ENCODE measurements at places on chromosomes 3 and 15.

- DNase-seq, result no peak
These were observed 209.6 kb downstream of the TJP1 start for GRCh38 chr15:29612701-29613100.

- no peak for DNase-seq
These were observed 6.6 kb downstream of the CSNK1G1 start for GRCh38 chr15:64349375-64349774.

GRCh38 chr15:67715170-67715569, 110.1 kb upstream of the SKOR1 start:
- no peak for DNase-seq

DNA sequence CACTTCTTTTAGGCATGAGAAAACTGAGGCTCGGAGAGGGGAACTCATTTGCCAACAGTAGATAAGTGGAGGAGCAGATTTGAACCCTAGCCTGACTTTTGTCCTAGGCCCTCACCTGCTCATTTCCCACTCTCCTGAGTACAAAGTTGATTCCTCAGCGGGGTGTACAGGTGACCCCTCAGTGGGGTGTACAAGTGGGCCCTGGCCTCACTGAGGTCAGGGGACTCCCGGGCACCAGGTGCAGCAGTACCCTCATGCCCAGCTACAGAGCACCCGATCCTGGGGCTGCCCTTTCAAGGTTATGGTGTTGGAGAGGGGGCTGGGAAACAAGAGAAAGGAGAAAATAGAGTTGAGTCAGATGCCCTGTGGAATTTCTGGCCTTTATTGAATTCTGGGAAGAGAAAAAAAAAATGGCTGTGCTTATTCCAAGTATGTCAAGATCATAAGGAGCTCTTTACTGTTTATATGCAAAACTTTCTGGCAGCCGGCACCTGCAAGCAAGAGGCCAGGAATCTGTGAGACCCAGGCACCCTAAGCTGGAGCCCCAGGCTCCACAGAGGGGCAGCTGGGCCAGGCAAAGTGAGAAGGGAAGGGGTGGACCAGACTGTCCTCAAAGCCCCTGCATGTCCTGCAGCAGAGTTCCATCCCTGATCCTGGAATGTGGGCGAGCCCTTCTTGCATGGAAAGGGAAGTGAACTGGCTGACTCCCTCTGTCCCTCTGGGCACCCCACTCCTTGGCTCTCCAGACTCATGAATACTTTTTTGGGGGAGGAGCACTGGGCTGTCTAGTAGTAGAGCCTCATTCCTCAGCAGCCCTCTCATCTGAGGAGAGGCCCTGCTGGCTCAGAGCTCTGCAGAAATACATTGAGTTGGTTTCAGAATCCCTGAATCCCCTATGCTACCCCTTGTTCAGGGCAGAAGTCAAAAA, 43.1 kb downstream of the AMOTL2 start:
- DNase-seq, result no peak

DNA sequence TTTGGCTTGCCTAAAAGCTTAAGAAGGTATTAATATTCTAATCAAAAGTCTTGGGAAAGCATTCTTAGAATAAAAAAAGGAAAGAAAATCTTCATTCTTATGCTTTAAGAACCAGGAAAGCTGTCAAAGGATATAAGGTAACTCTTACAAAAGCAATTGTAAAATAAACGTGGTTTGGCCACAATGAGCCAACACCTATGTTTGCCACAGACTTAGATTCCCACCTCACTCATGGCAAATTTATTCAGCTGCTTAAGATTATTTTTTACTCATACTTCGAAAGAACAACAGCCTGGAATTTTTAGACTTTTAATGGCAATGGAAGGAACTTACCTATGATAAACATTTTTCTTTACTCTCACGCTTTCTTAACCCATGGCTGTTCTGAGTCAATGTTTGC, 38.4 kb downstream of the AGTR1 start:
- DNase-seq, result no peak

GRCh38 chr3:118818386-118818785, 216.3 kb downstream of the IGSF11 start:
- no peak for DNase-seq

- no peak for DNase-seq
These were observed 959.8 kb downstream of the NAALADL2 start for GRCh38 chr3:175818811-175819464.

- DNase-seq, result no peak
These were observed 16.0 kb upstream of the GPR171 start for GRCh38 chr3:151219056-151219455.

GRCh38 chr3:47283193-47283537, 421 bp downstream of the KLHL18 start:
- DNase-seq, result no peak

DNA sequence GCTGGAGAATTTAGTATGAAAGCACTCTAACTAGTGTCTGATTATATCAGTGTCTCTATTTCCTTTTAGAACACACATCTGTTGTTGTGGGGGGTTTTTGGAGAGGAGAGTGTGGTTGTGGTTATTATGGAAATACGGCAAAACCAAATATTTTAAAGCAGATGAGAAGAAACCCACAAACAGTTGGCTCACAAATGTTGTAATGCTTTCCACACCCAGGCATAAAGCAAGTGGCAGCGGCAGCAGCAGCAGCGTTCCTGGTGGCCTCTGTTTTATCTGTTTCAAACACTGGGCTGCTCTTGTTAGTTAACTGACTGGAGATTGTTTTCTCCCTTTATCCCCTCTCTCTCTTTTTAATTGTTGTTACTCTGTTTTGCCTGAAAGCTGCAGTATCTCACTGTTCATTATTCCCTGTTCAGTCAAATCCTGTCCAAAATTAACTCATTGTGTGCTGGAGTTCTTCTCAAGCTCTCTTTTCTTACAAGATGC, 1045.5 kb upstream of the NR2F2 start:
- DNase-seq, result no peak

- no peak for DNase-seq
These were observed 57.4 kb downstream of the LRTM1 start for GRCh38 chr3:54870423-54870822.

DNA sequence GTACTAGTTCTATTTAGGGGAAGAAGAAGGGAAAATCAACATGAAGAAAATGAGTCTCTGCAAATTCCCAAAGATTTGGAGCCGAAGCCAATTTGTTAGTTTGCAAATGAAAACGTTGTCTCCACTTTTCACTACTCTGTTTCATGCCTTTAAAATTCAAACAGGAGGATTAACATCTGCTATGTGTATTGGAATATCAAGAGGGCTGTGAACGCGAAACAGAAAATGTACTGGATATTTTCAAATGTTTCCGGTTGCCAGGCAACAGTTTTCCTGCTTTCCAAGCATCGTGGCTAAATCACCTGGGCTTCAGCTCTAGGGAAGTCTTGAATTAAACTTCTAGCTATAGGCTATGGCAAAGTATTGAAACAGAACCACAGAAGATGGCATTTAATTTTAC, 172.8 kb downstream of the KCNMB2 start:
- no peak for DNase-seq

DNA sequence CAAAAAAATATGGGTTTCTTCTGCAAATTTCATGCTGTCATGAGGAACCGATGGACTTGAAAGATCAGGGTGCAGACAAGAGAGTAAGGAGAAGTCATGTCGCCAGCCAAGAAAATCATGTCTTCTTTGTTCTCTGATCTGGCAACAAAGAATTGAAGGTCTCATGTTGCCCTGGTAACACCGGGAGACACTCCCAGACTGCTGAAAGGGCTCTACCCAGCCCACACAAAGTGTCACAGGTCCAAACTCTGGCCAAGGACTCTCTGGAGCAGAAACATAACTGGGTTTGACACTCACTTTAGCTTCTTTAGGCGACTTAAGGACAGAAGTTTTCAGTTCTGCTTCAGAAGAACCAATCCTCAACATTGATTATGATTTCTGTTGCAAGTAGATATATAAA, 42.9 kb downstream of the SIDT1 start:
- DNase-seq, result no peak

DNA sequence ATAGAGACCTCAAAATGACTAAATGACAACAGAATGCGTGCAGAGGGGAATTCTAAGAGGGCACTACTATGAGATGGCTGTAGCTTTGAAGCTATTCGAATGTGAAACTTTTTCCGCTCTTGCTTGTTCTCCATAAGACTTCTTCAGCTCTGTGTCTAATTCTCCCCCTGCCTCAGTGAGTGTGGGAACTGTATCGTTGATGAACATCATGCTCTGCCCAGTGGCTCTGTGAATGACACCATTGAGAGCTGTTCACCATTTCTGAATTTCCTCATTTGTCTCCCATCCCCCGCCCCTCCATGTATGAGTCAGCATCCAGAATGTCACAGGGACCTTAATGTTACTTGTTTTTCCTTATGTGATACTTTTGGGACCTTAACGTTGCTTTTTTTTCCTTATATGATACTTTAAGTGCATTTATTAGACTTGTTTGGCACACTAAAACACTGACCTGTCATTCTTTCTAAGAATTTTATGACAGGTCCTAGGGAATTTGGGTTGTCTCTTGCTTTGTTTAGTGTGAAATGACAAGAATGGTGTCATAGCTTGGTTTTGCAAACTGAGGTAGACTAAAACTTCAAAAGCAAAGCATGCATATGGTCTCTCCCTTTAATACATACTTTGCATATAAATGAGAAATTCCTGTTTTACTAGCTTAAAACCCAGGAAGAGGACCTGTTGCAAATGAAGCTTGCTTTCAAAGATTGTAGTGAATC, 99.6 kb downstream of the FNDC3B start:
- peak; percentile 86 for DNase-seq

DNA sequence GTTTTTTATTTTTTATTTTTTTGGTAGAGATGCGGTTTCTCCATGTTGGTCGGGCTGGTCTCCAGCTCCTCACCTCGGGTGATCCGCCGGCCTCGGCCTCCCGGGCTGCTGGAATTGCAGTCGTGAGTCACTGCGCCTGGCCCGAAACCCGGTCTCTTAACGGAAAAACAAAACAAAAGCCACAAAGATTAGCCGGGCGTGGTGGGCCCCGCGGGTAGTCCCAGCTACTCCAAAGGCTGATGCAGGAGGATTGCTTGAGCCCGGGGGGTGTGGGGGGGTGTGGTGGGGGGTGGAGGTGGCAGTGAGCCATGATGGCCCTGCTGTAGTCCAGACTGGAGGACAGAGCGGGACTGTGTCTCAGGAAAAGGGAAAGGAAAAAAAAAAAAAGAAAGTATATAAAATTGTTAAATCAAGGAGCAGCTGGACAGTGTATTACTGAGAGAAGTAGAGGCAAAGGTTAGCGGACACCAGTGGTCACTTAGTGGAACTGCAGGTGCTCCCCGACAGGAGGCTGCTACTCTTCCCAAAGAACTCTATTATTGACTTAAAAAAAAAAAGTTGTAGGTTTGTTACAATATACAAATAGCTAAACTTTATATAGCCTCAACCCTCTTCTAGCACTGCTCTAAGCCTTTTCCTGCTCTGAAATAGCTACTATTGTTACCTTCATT, 30.3 kb upstream of the TUBGCP5 start:
- DNase-seq, result no peak

GRCh38 chr3:150956376-150956775, 16.2 kb downstream of the CLRN1 start:
- no peak for DNase-seq

DNA sequence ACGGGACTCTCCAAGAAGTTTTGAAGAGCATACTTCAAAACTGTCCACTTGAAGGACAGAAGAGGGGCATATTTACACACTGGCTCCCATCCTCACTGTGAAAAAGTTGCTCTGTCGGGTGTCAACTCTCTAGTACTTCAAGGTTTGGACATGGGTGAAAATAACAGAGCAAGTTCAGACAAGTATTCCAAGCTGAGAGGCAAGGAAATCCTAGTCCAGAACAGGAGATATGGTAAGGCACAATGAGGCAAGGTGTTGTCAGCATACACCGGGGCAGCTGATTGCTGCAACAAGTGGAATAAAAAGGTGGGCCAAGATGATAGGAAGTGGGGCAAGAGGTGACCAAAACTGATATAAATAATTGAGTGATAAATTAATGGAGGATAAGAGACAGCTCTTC, 4.8 kb upstream of the TFDP2 start:
- DNase-seq, result no peak

DNA sequence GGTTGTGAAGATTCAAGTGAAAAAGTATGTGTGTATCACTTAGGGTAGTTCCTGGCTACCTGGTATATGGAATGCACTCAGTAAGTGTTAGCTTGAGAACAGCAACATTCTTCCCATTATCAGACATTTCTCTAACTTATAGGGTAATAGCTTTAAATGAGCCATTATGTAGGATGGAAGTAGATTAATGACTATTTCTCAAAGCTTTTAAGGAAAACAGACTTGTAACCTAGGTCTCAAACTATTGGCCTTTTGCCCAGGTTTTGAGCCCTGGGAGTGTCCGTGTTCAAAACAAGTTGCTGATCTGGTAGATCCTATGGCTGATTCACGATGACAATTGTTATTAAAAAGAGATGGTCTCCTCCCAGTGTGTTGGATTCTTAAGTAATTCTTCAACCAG, 129.1 kb upstream of the UMPS start:
- no peak for DNase-seq
